ENCODE measurements at places on chromosomes 1 and 21.
A peak's percentile ranks its signal among the peaks of the same experiment; 100 is the strongest.

GRCh38 chr1:32249831-32250525 lies 1.1 kb upstream of the LCK start:
- no peak for DNase-seq

- peak; percentile 39 for DNase-seq
These were observed 21.4 kb downstream of the HYI start for GRCh38 chr1:43432171-43432860.

DNA sequence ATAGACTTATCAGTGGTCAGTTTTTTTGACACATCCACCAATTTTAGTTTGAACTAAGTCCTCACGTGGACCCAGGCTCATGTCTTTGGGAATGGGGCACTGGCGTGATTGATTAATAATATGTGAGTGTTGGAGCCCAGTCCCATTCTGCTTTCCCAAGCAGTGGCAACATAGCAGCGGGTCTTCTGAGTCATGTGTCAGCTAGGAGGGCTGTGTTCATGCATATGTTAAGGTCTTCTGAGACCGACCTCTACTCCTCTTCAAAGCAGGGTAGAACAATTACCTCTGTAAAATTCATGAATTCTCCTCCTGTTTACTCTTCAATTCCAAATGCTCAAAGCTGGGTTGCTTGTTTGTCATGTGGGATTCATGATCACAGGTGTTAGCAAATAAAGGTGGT lies 291.3 kb downstream of the CAMTA1 start:
- DNase-seq = no peak

- DNase-seq = no peak
These were observed 1265.1 kb downstream of the BRINP3 start for GRCh38 chr1:189212606-189213005.

GRCh38 chr1:154062309-154062708 lies 71.7 kb downstream of the RPS27 start:
- DNase-seq = no peak

DNA sequence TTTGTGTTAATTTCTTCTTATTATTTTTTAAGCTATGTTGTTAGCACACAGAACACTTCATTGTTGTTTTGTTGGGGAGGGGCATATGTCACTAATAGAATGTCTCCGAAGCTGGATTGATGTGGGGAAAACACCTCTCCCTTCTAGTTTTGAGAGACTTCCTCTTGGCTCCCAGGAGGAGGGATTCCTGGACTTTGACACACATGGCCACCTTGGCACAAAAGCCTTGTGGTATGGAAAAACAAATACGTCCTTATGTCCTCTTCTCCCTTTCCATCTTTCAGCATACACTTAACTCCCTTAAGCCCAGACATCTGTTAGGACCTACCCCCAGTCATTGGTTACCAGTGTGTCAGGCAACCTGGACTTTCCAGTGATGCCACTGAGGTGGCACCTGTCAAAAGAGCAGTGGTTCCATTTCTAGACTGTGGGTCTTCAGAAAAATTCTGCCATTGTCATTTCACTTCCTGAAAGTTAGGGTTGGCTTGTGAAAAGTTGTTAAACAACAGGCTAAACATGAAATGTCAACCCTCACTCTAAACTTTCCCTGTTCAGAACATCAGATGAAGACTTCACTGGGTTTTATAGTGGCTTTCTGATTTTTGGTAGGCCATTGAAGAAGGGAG lies 12.5 kb upstream of the ABCB10 start:
- DNase-seq = peak; percentile 17

DNA sequence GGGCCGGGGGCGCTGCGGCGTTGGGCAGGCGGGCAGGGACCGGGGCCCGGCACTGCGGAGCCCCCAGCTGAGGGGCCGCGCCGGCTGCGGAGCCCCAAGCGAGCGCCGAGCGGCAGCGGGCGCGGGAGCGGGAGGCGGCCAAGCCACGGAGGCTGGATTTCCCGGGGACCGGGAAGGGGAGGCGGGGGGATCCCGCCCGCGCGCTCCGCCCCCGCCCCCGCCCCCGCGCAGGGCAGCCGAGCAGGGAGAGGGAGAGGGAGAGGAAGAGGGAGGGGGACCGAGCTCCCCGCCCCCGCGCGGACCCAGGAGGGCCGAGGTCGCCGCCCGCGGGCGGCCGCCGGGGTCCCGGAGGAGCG lies at the start of gene DLGAP3:
Gene DLGAP3 (minus strand): TSS at position 154 of the 356 bp plus-strand sequence. CDS start 24,267 bp downstream, outside the sequence.
- DNase-seq = peak; percentile 31

GRCh38 chr1:234018816-234019215 lies 114.3 kb downstream of the SLC35F3 start:
- DNase-seq = no peak

GRCh38 chr21:42900446-42900845 lies 7.3 kb downstream of the NDUFV3 start:
- DNase-seq = no peak

GRCh38 chr1:43957407-43958040 lies 10.8 kb downstream of the IPO13 start:
- no peak for DNase-seq

DNA sequence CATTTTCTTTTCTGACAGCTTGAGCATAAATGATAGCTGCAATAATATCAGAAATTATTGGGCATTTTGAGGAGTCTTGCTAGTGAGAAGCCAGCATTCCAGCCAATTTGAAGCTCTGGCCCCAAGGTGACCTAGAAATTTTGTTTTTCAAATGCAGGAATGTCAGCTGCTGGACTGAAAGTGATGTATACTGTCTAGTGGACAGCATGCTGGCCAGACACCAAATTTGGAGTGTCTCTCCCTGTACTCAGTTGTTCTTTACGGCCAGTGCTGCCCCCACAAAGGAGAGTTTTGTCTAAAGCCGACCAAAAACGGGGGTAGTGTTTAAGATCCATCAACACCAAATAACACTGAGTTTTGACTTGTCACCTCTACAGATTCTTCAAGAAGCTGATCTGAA lies 5.2 kb downstream of the RGS7 start:
- no peak for DNase-seq

DNA sequence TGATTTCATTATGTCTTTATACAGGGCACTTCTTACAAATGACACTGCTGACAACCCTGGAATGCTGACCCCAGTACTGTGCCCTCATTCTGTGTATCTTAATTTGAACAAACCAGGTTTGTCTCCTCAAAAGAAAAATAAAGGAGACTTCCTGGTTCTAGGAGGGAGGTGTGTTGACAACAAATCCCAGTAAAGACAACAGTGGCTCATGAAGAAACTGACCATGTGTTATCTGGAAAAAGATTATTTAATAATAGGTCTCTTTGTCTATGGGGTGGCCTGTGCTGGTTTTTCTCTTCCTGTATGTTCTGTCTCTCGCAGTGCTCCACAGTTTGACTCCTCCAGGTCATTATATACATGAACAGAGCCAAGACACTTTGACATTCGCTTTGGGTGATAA lies 454.6 kb downstream of the LMO4 start:
- DNase-seq = no peak

- DNase-seq = no peak
These were observed 89.4 kb downstream of the SEC16B start for GRCh38 chr1:177880339-177880891.

GRCh38 chr1:238340989-238341388 lies 450.3 kb upstream of the ZP4 start:
- DNase-seq = no peak

DNA sequence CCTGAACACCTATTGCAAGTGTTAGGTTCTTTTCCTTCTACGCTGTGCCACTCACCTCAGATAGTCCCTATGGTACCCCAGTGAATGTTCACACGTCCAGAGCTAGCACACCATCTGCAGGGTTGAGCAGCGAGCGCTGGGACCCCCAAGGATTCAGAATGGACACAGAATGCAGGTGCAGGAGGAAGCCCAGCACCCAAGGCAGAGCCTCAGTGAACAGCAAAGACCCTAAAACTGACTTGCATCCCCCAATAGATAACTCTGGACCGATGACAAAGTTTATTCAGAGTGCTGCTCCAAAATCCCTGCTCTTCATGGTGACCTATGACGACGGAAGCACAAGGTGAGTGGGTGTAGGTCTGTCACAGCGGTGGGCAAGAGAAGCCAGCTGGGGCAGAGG lies 15.1 kb upstream of the MX2 start:
- DNase-seq = no peak

GRCh38 chr1:55943012-55943411 lies 636.4 kb downstream of the PLPP3 start:
- DNase-seq = no peak

- no peak for DNase-seq
These were observed 33.4 kb downstream of the BATF3 start for GRCh38 chr1:212666116-212666775.

DNA sequence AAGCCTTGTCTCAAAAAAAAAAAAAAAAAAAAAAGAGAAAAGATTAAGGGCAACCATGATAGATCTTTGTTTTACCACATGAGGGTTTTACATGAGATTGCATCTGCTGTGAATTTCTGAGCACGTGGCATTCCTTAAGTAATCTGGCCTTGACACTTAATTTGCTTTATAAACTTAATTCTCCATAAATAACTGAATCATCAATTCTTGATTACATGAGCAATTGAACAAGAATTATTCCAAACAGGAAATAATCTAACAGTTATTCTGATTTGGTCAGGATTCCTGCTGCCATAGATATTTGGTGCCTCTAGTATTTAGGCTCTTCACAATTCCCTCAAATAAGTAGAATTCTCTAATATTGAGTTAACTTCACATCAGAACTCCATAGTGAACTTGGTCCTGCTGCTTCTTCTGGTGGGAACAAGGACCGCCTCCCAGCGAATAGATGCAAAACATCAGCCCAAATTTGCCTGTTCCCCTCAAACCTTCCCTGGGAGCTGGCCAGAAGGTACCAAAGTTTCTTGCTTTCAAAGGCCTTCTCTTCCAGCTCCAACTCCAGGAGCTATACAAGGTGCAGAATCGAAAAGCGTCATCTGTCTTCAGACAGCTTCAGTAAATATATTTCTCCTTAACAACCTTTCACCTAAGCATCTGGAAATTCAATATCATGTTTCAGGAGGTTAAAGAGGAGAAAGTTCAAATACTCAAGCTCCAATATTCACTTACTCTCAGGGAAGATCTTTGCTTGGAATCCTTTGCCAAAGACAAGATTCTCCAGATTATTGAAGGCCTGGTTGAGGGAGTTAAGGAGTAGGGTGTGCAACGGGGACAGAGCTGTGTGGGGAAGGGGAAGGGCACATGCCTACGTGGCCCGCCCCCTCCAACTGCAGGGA lies 1.0 kb downstream of the KRTCAP2 start:
- DNase-seq = no peak

- peak; percentile 23 for DNase-seq
These were observed 8.8 kb downstream of the FMO1 start for GRCh38 chr1:171256940-171257606.

DNA sequence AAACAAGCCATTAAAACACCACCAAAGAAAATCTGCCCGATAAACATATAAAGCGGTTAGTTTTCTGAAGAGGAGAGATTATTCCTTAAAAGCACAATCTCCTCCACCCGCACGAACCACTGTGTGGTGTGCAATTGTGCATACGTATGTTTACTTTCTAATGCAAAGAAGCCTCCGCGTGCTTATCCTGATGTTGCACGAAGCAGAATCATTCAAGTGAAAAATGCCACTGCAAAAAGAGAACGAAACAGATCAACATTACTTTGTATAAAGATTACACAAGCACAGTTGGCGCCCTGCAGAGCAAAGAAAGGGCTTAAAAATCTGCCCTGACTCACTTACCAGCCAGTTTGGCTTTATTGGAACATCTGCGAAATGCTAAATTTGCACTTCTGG lies 166.8 kb downstream of the ZNF281 start:
- DNase-seq = no peak

DNA sequence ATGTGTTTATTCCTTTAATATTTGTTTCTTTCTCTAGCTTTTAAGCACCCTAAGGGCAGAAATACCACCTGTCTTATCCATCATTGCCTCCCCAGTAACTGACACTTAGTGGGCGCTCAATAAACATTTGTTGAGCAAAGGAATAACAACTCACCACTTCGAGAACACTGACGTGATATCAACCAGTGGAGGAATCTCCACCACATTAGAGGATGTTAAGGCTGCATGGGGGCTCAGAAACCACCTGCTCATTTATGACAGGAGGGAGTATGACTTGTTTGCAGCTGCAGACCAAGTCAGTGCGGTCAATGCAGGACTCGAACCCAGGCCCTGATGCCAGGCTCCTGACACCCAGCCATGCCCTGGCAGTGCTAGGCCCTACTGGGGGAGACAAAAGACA lies 102.6 kb downstream of the MRPL37 start:
- no peak for DNase-seq

DNA sequence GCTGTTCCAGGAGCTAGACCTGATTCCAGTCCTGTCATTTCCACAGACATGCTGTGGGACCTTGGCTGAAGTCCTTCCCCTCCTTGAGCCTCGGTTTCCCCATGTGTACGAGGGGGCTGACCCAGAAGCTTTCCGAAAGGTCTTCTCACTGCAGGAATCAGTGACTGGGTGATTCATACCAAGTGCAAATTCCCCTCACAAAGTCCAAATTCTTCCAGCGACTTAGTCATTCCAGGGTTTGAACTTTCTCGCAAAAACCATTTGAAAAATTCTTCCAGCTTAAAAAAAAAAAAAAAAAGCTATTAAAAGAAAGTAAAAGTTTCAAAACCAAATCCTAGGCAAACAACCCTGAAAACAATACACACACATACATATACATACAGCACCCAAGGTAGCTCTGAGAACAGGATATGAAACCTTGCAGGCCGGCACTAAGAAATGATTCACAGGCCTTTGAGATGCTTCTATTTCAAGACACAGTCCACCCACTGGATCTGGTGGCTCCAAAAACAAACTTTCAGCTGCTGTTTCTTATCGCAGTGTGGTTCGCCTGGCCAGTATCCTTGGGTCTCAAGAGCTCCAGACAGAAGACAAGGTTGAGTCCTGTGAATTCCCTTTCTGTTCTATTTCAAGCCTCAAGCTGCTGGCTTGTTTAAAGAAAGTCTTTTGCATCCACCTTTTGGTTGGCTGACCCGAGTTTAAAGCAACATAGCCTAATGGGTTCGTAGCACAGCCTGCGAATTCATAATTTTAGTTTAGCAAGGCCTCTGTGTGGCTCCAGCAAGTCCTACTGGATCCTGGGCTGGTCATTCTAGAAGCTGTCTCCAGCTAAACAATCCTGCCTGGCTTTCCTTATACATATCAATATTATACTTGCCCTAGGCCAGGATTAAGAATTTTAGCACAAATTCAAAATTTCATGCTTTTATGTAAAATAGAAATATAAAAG lies 18.0 kb upstream of the ID3 start:
- DNase-seq = no peak

Data from pancreas (tissue), 10 donors.